H9 (cell line): ENCODE measurements at places on chromosomes 7 and 10. TPM values are rescaled to one million over a fixed set of nuclear protein-coding genes. Genes with fewer than 3 reads are reported as not detected.

Gene TLX1
- total RNA-seq = not detected in 2 replicates

Gene CALHM1
- 0.07 and 0.13 TPM in 2 replicates for total RNA-seq

Gene NDUFA5
- total RNA-seq = 69.4 and 76.5 TPM in 2 replicates

- H3K36me3 ChIP-seq = no peaks in the 10 kb centered on the region
- H3K4me3 ChIP-seq = no peak overlapping the region
- DNase-seq = no peak
- no peaks in the 10 kb centered on the region for H3K27me3 ChIP-seq
These were observed 42.3 kb upstream of the KLF6 start for GRCh38 chr10:3827266-3827665.

- DNase-seq = no peak
- H3K4me1 ChIP-seq = peaks cover 4% of the 10 kb centered on the region
- H3K27me3 ChIP-seq = no peaks in the 10 kb centered on the region
- H3K27ac ChIP-seq = no peak overlapping the region
These were observed 81.4 kb downstream of the ATXN7L1 start for GRCh38 chr7:105794741-105795729.

DNA sequence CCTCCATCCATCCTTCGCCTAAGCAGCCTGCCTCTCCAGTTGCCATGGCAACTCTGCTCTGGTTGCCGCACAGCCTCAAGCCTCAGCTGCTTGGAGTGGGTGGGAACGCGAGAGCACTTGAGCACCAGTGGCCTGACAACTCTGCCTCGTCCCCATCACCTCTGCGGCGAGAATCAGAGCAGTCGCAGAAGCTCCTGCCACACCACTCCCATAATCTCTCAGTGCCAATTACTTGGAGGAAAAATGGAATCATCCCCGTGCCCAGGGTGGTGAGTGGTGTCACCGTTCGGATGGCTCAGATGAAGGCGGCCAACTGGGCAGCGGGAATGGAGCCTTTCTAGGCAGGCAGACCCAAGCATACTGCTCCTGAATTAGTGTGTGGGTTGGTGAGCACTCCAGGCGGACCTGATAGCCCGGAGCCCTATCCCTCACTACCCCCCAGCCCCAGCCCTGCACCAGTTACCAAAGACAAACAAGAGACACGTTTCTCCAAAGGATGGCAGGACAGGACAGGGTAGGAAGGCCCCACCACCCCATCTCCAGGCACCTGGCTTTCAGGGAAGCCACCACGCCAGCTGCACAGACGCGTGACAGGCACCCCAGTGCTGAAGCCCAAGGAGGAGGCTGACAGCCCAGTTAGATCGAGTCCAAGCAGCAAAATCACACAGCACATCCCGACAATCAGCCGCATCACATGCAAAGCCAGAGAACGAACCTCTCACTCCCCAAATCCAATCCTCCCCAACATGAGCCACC lies 335.4 kb downstream of the PTPRN2 start:
- H3K27ac ChIP-seq = no peak overlapping the region
- H3K4me3 ChIP-seq = no peak overlapping the region
- H3K27me3 ChIP-seq = no peaks in the 10 kb centered on the region
- DNase-seq = peak; percentile 23

DNA sequence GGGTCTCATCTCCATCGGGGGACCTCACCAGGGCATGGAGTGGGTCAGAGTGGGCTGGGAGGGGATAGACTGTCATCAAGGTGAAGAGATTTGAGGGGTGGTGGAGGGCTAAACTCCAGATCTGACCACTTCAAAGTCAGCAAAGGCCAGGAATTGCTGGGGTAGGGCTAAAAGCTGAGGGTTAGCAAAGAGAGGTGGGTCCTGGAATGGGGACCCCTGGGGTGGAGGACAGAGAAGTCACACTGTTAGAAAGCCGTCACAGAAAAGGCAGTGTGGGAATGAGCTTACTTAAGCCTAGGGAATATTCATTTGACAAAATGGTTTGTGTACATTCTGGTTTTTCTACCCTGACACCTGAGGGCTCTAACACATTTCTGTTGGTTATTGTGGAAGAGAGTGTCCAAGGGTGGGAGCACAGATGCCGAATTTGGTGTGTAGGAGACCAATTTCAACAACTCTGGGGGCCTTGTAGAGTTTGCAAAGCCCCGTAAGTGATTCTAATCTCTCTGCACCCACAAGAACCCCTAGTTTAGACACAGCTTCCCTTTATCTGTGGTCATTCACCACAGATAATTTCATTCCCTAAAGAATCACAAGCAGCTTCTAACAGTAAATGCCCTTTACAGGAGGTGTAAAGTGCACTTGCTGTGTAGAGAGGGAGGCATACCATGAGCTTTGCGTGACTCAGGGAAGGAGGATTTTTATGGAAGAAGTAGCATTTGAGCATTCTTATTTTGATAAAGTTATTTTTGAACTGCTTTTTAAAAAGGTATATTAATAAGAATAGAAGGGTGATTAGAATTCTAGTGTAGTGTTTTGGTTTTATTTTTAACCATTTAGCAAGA lies 6.4 kb downstream of the FBH1 start:
- H3K27ac ChIP-seq = no peak overlapping the region
- no peaks in the 10 kb centered on the region for H3K4me1 ChIP-seq
- H3K27me3 ChIP-seq = no peaks in the 10 kb centered on the region
- 0 out of 2 replicates have a peak overlapping the region, but pooled peaks have one; percentile 5 for H3K4me3 ChIP-seq
- no peak for DNase-seq

- no peaks in the 10 kb centered on the region for H3K4me1 ChIP-seq
- no peak overlapping the region for H3K27ac ChIP-seq
- no peak for DNase-seq
- H3K4me3 ChIP-seq = no peak overlapping the region
- H3K27me3 ChIP-seq = no peaks in the 10 kb centered on the region
These were observed 348.7 kb upstream of the NFE2L3 start for GRCh38 chr7:25803117-25803887.

DNA sequence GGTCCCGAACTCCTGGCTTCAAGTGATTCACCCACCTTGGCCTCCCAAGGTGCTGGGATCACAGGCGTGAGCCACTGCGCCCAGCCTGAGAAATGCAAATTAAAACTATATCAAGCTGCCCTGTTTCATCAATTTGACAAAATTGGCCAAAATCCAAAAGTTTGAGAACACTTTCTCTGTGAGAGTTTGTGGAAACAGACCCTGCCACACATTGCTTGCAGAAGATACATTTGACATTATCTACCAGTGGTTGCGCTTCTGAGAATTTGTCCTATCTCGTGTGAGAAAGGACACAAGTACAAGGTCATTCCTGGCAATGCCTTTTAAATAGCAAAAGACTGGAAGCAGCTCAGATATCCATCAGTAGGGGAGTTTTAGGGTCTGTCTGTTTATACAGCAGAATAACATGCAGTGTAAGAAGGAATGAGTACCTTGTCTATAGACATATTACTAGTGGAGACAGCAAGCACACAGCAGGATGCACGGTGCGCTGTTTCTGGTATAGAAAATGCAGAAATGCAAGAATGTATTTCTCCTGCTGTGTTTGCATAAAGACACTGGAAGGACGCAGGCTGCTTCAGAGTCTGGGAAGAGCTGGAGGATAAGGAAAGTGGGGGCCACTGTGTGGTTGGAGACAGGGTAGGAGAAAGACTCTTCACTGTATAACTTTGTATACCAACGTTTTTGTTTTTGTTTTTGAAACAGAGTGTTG lies 4.3 kb downstream of the LHPP start:
- H3K4me1 ChIP-seq = peaks cover 15% of the 10 kb centered on the region; the same call in 1 of the 2 replicates
- no peak overlapping the region for H3K27ac ChIP-seq
- peak overlapping the region; percentile 62; the same call in 2 of the 3 replicates for H3K4me3 ChIP-seq
- no peak for DNase-seq
- H3K36me3 ChIP-seq = peaks cover 5% of the 10 kb centered on the region

DNA sequence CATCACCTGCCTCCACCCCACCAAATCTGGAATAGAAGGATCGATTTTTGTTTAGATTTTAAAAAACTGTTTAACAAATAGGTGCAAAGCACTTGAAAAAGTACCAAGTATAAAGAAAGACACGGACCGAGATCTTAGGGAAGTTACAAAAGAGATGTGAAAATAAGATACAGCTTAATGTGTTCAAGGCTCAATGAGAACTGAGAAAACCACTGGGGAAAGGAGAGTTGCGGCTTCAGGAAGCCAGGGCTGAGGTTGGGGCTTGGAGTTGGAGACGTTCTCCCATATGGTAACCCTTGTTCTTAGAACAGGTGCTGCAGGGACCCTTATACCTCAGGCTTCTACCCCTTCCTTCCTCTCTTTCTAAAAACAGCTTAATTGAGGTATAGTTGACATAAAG lies 140.2 kb downstream of the FANK1 start:
- H3K27me3 ChIP-seq = no peaks in the 10 kb centered on the region
- H3K4me1 ChIP-seq = no peaks in the 10 kb centered on the region
- DNase-seq = no peak

- H3K27ac ChIP-seq = no peak overlapping the region
These were observed 60.0 kb downstream of the WAC start for GRCh38 chr10:28592953-28593352.
